ENCODE measurements at places on chromosomes 16 and 17. TPM values are rescaled to one million over a fixed set of nuclear protein-coding genes. Genes with fewer than 3 reads are reported as not detected.

Gene HIC1
- total RNA-seq, result 1.3 TPM

Gene EFCAB13
- total RNA-seq, result 2.6 TPM

Gene BRIP1
- total RNA-seq, result 4.4 TPM

Gene CHP2
- total RNA-seq, result not detected

Gene CHRNE
- total RNA-seq, result not detected

Gene BRCA1
- 23.4 TPM for total RNA-seq

Gene C1QTNF1
- total RNA-seq, result 53.9 TPM

Gene GRB7
- 2.8 TPM for total RNA-seq

Gene KRT16
- total RNA-seq, result 1.3 TPM

Gene CEP112
- 5.7 TPM for total RNA-seq

Gene KCNH4
- 0.29 TPM for total RNA-seq

Gene GLP2R
- 10.2 TPM for total RNA-seq

Gene SDK2
- total RNA-seq, result 0.92 TPM

Gene PABPN1L
- total RNA-seq, result not detected

Gene USP6
- 0.05 TPM for total RNA-seq

Gene FBXW10
- total RNA-seq, result 1.1 TPM

Gene KRTAP9-4
- total RNA-seq, result not detected

Gene SLC47A1
- total RNA-seq, result 23.5 TPM

Gene VPS35L
- total RNA-seq, result 30.7 TPM

Gene CCL15
- total RNA-seq, result not detected

Gene BCAS3
- 8.4 TPM for total RNA-seq

Gene VASN
- total RNA-seq, result 6.3 TPM

Gene SLFN12
- total RNA-seq, result not detected

Gene CDRT4
- total RNA-seq, result not detected

Gene ZPBP2
- total RNA-seq, result not detected

Gene DNAAF1
- total RNA-seq, result 0.26 TPM

Gene ATP2A3
- total RNA-seq, result 5.1 TPM

Gene ITGB4
- 77.6 TPM for total RNA-seq

Gene CES5A
- not detected for total RNA-seq

Gene PIK3R6
- not detected for total RNA-seq

Gene RNF222
- total RNA-seq, result not detected

Gene TIMP2
- total RNA-seq, result 242 TPM

Gene AMDHD2
- 25.3 TPM for total RNA-seq

Gene SLC22A31
- 1.9 TPM for total RNA-seq

Gene TMED6
- total RNA-seq, result not detected

Gene CCDC200
- not detected for total RNA-seq

Gene HS3ST4
- not detected for total RNA-seq

Gene CTRB1
- total RNA-seq, result not detected
